ENCODE measurements at places on chromosomes 13 and 19.

DNA sequence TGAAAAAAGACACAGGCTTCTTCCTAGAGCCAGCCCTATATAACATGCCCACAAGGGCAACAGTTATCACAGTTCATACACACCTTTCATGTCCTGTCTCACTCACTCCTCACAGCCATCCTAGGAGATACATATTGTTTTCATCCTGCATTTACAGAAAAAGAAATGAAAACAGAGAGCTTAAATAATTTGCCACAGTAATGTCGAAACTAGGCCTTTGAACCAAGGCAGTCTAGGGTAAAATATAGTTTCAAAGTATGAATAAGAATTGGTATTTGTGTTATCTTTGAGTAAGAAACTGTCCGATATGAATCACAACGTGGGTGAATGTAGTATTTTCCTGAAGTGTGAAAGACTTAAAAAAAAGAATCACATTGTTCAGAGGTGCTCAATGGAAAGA, 26.8 kb downstream of the CLDN10 start:
- DNase-seq: no peak

GRCh38 chr19:29662604-29663404, 2.5 kb upstream of the PLEKHF1 start:
- DNase-seq: peak; percentile 95

DNA sequence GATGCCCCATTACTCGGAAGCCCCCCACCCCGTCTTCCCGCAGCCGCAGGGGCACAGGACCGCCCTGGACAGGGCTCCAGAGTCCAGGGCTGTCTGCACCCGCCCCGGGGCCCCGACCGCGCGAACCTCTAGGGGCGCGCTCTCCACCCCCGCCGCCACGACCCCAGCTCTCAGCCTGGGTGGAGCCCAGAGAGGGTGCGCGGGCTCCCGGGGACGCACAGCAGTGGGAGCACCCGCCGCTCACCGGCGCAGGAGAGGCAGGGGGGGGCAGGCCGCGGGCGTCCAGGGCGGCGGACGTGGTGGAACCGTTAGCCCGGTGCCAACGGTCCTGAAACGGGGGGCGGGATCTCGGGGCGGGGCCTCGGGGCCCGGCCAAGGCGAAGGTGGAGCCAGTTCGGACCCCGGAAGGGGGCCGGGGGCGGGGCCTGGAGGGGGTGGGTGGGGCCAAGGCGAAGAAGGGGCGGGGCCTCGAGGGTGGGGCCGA, at the start of gene ATP8B3:
ATP8B3 (minus strand) TSS at position 335 of the 484 bp plus-strand sequence. CDS start 540 bp downstream, outside the sequence.
- peak; percentile 98 for DNase-seq

DNA sequence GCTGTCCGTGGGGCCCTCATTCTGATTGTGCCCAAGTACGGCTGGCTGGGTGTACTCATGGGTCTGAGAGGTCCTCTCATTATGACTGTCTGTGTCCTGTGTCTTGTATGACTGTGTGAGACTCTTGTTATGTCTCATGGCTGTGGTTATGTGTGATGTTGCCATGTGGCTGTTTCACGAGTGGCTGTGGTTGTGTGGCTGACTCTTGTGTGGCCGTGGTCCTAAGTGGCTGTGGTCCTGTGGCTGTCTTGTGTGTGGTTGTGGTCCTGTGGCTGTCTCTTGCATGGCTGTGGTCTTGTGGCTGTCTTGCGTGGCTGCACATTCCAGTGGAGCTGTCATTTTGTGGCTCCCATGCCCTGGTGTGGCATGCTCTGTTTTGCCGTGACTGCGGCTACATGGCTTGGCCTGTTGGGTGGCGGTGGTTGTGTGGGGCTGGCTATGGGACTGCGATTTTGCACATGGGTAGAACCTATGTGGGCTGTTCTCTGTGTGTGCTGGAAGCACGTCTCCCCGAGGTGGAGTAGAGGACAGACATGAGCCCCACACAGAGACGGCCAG, 2.5 kb downstream of the LYL1 start:
- DNase-seq: no peak

DNA sequence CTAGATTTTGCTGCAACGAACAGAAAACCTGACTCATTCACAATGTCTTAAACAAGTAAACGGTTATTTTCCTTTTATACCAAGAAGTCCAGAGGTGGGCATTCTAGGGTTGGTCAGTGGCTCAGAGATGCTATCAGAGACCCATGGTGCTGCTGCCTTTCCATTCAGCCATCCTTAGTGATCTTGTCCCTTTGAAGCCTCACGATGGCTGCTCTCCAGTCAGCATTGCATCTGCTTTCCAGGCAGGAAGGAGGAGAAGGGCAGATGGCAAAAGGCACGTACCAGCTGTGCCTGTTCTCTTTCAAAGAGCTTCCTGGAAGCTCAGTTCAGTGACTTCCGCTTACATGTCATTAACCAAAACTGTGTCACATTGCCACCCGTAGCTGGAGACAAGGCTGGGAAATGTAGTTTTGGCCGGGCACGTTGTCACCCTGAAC, 30.1 kb downstream of the WDFY2 start:
- no peak for DNase-seq

GRCh38 chr19:34998777-34999497, 1.2 kb upstream of the GRAMD1A start:
- no peak for DNase-seq

DNA sequence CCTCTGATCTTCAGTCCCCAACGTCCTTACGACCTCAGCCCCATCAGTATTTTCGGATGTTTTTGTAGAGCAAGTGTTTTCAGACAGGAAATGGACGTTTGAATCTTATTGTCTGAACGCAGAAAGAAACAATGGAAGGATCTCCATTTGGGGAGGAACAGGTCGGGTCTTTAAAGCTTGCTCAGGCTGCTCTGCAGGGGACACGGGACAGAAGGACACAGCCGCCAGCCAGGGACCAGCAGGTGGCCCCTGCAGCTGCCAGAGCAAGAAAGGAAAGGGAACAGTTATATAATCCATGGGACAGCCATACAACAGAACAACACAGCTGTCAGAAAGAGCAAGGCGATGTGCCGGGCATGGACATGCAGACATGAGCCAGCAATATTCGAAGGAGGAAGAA, 18.5 kb upstream of the IGLON5 start:
- DNase-seq: no peak
